ENCODE measurements at places on chromosomes 7 and 10.

DNA sequence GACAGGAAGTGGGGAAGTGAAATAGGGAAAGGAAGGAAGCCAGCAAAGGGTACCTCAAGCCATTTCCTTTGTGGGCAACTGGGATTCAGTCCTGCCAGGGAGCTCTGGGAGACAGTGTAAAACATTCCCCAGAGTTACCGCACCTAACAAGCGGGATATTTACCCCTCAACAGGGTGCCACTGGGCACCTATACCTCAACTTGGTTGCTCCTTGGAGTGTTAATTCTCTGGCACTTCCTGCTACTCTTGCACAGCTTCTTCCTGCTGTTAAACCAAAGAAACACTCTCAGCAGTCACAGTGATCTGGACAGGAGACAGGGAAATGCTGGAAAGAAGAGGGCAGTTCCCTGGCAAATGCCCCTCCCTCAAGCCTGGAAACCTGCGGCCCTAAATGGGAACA lies 151.3 kb downstream of the REEP3 start:
- no peak for DNase-seq

GRCh38 chr10:47418966-47419365 lies 34.9 kb upstream of the ZNF488 start:
- no peak for DNase-seq

DNA sequence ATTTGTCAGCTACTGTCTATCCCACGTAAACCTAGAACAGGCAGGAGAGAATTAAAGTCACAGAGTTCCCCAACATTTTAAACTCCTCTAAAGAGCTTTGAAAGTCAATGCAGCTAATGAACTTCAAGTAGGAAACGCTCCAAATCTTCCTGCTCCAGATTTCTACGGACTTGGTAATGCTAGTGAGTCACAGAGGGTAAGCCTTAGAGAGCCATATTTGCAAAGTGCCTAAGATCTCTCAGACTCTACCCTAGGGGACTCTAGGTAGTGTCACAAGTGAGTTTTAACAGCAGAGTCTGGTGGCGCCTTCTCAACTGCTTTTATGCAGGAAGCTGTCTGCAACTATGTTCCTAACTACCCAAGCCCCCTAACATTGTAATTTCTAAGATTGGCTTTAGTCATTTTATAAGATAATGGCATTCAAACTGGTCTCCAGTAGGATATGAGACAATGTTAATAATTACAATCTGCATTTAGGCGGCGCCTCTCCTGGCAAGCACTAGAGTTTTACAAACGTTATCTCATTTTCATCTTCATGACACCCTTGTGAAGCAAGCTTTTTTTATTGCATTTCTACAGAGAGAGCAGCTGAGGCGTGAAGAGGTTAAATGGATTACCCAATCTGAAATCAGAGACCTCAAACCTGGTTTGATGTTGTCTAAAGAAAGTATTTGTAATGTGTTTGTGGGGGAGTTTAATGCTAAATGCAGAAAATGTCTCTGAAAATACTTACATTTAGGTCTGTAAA lies 22.0 kb upstream of the FZD1 start:
- DNase-seq = no peak

DNA sequence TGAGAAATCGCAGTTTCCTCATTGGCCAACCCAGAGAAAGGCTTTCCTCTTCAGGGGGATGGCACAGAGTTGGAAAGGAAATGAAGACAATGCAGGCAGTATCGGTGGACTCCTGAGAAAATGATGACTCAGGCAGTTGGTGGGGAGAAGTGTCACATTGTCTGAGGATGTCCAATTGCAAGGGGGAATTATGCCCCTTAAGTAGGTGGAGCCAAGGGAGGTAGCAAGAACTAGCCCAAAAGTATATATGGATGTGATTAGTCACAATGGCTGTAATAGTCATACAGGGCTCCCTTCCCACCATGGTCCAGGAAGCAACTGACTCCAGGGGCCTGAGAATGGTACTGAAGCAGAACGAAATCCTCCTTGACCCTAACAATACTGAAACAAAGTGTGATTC lies 58.3 kb upstream of the EGFR start:
- DNase-seq = no peak

DNA sequence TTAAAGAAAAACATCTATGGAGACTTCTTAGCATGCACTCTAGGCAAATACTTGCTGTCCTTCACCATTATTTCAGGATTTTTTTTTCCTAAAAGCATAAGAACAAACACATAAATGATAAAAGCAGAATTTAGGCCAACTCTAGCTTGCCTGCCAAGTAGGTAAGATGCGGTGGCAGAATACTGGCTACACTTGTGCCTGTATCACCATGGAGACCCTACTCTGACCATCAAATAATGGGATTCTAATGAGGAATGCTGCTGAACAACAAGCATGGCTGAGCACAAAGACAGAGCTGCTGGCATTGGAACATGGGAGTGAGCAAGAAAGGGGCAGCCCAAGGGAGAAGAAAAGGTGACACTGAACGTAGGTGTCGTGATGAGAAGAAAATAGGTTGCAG lies 18.5 kb upstream of the TAS2R40 start:
- DNase-seq = no peak

DNA sequence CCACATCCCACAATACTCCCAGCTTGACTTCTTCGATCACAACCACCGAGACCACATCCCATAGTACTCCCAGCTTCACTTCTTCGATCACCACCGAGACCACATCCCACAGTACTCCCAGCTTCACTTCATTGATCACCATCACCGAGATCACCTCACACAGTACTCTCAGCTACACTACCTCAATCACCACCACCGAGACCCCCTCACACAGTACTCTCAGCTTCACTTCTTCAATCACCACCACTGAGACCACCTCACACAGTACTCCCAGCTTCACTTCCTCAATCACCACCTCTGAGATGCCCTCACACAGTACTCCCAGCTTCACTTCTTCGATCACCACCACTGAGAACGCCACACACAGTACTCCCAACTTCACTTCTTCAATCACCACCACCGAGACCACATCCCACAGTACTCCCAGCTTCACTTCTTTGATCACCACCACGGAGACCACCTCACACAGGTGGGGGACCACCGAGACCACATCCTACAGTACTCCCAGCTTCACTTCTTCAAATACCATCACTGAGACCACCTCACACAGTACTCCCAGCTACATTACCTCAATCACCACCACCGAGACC lies 8.6 kb downstream of the MUC3A start:
- DNase-seq = no peak

DNA sequence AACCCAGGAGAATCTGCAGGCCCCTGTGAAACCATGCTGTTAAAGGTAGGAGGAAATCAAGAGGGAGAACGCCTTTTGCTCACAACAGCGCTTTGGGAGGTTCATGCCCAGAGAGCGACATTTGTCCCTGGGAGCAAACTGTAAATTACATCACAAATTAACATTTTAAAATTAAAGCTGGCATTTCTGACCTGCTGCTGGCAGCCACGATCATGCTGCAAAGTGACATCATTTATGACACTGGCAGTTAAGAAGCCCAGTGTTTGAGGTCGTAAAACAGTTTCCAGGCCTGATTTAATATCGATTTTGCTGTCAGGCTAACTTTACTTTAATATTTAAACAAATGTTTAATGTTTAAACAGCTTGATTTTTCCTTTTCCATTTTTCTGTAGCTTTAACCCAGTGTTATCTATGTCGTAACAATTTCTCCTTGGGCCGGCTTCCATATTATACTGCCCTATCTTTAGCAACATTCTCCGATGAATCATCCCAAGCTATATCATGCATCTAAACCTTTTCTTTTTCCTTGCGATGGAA lies 86.5 kb upstream of the NPVF start:
- DNase-seq = no peak

- no peak for DNase-seq
Observed at GRCh38 chr7:103447073-103447960, 1.3 kb upstream of the SLC26A5 start.

DNA sequence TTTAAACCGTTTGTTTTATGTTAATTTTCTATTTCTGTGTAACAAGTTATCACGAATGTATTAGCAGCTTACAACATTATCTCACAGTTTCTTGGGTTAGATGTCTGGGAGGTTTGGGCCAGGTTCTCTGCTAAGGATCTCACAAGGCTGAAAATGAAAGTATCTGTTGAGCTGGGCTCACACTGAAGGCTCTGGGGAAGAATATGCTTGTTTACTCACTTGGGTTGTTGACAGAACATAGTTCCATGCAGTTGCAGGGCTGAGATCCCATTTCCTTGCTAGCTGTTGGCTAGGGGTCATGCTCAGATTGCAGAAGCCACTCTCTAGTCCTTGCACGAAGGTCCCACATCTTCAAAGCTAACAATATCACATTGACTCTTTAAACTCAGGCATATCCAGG lies 266.6 kb upstream of the GNAI1 start:
- no peak for DNase-seq

GRCh38 chr10:30034433-30035137 lies 24.8 kb downstream of the JCAD start:
- DNase-seq = no peak

- no peak for DNase-seq
Observed at GRCh38 chr10:102202386-102202785, 23.7 kb upstream of the ELOVL3 start.

DNA sequence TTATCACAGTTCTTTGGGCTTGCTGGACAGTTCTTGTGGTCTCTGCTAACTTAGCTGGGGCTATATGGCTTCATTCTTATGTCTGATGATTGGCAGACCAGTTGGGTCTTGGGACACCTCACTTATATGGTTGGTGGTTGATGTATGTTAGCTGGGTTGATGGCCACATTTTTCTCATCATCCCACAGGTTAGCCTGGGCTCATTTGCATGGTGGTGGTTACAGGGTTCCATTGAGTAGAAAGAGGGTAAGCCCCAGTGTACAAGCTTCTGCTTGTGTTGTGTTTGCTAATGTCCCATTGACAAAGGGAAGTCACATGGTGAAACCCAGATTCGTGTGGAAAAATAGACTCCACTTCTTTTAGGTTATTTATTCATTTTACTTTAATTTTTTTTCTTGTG lies 40.6 kb downstream of the TMEM60 start:
- DNase-seq = no peak

Measured in esophagus squamous epithelium (tissue), 5 donors.